Activated naive CD8-positive, alpha-beta T cell treated with anti-CD3 and anti-CD28 coated beads, Interleukin-2, amount 50 U/mL, for 16 hours (primary cell): ENCODE measurements at places on chromosomes 12 and 14.

DNA sequence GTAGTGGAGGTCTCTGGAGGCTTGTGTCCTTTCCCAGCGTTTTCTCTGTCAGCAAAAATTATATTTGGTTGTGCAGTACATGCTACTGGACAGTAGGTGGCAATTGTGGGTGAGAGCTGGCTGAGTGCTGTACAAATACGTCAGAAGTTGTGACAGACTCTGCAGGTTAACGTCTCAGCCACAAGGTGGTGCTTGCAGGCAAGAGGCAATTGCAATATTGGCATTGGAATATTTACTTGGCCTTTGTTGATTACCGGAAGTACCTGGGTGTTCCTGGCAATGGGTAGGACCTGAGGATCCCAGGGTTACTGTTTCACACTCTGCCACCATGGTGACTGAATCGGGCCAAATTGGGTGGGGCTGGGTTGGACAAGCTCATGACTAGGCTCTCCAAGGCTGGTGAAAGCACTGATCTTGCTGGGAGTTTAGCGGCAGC lies 333.9 kb upstream of the LMO3 start:
- no peak for DNase-seq

- no peak for DNase-seq
These were observed 52.0 kb upstream of the RNU6-8 start for GRCh38 chr14:32254952-32255679.

DNA sequence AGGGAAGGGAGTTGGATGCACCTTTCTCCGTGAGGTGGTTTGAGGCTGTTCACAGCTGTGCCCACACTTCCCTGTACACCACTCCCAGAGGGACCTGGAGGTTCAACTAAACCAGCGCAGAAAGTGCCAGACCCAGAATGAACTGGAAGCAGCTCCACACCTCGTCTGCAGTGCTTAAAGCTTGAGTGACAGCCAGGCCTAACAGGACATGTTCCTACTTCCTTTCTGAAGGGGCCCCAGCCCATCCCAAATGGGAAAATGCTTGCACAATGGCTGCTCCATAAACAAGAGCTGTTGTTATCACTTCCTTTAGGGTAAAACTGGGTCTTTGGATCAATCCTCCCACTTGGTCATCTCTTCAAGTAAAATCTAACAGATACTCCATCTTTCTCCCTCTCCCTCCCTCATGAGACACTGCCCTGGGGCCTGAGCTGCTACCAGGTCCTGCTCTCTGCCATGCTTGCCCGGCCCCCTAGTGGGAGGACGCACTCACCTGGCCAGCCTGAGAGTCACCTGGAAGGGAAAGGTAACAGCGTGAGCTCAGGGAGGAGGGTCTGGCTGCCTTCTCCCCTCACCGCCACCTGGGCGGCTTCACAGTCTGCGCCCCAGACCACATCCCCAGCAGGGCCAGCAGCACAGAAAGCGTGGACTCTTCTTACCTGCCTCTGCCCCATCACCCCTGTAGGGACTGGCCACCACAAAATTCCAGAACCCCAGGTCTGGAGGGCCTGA lies 33.5 kb downstream of the ISCA2 start:
- DNase-seq: no peak

GRCh38 chr12:81819991-81820633 lies 61.0 kb upstream of the PPFIA2 start:
- DNase-seq: no peak

GRCh38 chr12:13204428-13204827 lies 7.9 kb downstream of the EMP1 start:
- DNase-seq: no peak

DNA sequence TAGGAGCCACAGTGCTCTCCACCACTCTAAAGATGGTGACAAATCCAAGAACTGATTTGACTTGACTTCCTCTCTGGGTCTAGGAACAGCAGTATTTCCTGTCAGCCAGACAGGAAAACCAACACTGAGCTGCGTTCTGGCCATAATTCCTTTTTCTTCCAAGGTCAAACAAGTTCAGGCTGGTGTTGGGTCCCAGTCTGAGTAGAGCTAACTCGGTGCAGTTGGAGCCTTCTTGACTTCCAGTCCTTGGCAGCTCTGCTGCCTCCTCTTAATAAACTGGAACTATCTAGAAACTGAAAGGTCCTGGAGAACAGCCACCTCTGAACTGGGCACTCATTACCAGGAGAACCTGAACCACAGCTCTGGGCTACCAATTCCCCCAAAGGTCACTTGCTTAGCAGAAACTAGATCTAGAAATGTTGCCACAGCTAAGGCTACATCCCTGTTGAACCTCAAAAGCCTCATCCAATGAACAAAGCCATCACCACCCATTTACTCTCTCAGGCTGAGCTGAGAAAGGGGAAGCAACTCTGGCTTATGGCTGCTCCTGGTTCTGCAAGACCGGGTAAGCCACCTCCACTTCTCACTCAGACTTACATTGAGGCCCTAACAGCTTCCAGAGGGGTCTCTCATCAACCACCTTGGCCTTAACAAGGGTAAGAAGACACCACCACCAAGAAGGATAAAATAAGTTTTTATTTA lies 27.7 kb downstream of the MAX start:
- DNase-seq: no peak

DNA sequence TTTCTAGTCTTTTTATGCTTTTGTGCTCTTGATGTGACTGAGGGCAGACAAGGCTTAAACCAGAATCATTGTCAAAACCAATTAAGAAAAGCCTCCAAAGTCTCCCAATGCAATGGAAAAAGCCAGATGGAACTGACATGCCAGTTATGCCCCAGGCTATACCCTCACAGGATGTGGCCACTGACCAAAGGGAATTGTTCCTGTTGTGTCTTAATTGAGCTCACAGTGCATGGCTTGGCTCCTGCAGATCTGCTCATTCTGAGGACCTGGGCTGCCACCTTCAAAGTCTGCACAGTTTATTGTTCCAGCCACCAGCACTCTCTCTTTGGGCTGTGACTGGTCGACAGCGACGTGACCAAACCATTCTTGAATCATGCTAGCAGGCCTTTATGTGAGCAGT lies 17.1 kb upstream of the BICD1 start:
- DNase-seq: no peak

GRCh38 chr12:94560431-94561221 lies 89.7 kb downstream of the TMCC3 start:
- DNase-seq: no peak

DNA sequence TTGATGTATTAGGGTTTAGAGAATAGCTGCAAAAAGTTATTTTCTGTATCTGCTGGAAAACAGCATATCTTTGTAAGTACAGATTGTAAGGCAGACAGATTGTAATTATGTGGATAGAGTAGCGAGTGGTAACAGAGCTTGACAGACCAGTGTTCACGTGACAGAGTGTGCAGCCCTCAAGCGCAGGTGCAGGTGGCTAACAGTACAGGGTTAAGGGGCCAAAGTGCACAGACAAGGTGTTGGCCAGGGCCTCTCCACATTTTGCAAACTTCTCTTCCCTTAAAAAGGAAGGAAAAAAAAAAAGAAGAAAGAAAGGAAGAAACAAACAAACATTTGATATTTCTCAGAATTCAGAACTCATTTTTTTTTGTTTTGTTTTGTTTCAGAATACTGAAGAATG lies 25.2 kb upstream of the KLHL42 start:
- DNase-seq: no peak

DNA sequence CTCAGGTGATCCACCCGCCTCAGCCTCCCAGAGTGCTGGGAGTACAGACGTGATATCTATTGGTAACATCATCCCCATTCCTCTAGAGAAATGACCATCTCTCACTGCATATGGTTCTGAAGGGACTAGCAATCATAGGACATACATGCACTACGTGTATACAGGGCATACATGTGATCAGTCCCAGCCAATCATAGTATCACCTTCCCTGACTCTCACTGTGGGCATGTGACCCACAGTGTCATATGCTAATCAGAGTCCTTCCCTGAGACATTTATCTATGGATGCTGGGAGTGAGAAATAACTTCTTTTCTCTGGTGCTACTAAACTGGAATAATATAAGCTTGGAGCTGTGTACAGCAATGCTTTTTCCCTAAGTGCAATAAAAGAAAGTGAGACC lies 12.1 kb upstream of the FBXW8 start:
- no peak for DNase-seq

DNA sequence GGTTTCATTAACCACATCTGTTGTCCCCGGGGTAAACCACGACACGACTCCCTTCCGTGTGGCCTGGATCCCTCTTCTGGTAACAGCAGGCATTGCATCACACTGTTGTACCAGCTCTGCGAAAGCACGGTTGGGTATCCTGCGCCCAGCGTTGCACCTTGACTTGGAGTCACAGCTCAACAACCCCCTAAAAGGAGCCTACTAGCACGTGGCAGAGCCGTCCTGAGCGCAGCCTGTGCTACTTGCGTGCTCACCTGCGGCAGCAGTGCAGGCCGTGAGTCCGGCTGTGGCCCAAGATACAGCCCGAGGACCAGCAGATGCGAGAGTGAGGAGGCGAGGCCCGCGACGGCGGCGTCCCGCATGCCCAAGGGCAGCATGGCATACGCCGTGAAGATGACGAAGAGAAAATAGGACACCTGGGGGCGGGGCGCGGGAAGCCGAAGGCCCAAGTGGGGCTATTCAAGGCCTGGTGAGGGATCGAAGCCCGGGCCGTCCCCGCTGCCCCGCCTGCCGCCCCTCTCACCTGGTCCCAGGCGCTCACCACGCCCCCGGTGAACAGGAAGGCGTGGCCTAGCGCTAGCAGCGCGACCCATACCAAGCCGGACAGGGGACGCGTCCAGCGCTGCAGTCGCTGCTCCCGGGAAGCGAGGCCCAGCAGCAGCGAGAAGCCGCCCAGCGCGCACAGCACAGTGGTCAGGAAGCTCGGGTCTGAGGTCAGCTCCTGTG lies 2.4 kb downstream of the ADCY4 start:
- peak; percentile 65 for DNase-seq

DNA sequence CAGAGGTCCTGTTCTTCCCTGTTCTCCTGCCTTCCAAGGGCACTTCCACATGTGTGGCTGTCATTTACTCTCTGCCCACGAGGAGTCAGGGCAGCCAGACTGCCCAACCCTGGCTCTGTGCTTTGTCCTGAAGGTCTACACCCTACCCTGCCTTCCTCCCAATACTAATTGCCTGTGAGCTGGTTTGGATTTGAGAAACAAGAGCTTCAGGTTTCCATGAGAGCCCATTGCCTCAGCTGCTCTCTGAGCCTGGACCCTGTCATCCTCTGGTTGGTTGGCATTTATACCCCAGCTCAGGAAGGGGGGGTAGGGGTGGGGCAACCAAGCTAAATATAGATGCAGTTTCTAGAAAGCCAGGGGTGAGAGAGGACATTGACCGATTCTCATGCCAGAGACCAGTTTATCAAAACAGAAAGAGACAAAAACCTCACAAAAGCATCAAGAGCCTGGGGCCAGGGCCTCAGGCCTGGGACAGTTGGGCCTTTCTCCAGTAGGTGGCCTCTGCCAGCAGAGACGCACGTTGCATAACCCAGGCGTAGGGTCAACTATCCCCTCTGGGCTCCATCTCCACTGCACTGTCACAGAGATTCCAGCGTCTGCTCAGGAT lies 34.5 kb downstream of the VDR start:
- DNase-seq: no peak

DNA sequence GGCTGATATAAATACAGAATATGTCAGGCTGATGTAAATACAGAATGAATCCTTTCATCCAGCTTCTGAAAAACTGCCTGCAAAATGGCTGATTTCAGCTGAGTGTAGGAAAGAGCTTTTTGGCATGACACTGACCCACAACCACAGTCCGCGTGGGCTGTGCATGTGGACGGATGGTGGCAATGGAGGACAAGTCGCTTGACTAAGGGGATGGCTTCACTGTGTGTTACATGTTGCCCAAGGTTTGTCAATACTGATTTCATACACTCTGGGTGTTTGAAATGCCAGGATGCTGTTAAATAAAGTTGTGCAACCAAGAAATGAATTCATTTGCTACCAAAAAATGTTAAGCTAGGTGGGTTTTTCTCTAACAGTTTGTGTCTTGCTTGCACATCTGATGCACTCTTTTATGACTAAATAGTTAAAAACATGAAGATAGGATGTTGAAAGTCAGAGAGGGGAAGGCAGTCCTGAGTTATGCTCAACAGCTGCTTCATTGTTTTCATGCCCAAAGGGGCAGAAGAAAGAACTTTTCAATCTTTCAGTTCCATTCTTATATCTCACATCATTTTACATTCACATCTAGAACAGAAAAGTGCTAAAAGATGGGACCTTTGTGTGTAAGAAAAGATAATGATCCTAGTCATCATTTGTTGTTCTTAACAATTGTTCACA lies 36.5 kb upstream of the OVCH1 start:
- DNase-seq: no peak

GRCh38 chr12:118908811-118909210 lies 72.5 kb upstream of the SRRM4 start:
- no peak for DNase-seq

- no peak for DNase-seq
These were observed 148.2 kb downstream of the ADGRD1 start for GRCh38 chr12:131101703-131102492.

DNA sequence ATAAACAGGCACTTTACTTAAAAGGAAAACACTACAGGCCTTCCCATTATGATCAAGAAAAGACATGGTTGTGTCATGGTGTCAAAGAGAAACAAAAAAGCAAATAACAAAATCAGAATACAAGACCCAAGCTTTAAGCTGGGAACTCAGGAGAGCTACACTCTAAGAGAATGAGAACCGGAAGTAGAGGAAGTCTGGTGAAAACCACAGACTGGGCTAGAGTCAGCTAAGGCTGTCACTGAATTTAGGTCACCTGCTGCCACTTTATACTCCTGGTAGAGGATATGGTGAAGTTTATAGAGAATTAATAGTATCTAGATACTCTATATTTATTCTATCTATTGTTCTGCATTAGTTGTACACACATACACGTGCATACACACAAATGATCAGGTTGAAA lies 971.7 kb downstream of the FLRT2 start:
- DNase-seq: no peak

DNA sequence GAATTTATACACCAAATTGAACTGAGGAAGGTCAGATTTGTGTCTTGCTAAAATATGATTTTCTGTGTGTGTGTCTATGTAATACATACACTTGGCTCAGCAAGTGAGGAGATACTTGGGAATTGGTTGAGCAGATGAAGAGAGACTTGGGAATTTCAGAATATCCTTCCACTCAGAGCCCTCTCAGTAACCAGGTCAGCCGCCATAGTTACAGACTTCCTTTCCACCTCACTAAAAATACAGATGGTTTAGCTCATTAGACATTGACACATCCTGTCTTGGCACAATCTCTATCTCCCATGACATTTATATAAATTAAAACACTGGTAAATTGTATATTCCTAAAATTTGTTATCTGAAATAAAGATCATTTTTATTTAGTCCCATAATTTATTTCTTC lies 15.9 kb downstream of the PIK3C2G start:
- DNase-seq: no peak

DNA sequence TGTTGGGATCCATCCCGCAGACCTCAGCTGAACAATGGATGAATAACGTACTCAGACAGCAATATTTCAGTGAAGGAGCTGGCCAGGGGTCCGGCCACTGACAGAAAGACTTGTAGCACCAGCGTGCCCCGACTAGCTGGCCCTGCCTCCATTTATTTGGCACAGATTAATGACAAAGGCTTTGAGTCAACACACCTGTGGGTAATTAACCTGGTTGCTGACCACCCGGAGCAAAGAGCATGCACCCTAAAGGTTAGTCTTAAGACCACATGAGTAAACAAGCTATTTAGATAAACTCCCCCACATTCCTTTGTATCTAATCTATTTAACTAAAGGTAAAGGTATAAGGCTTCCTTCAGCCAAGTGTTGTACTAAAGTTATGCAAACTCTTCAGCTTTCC lies 868.6 kb downstream of the LRFN5 start:
- DNase-seq: no peak

GRCh38 chr14:52077256-52077979 lies 8.6 kb upstream of the NID2 start:
- DNase-seq: no peak
